Fibroblast of lung (primary cell): ENCODE measurements at places on chromosomes 5 and 9. TPM values are rescaled to one million over a fixed set of nuclear protein-coding genes. Genes with fewer than 3 reads are reported as not detected.

CRHBP gene
- 0.17 and 0.18 TPM in 2 replicates for polyA plus RNA-seq

CDC20B gene
- polyA plus RNA-seq: 0.12 TPM in 1 of 2 replicates, not detected in the other

BSPRY gene
- not detected in 2 replicates for polyA plus RNA-seq

KCTD16 gene
- polyA plus RNA-seq: 0.32 and 0.38 TPM in 2 replicates

C9orf153 gene
- polyA plus RNA-seq: 0.06 and 0.17 TPM in 2 replicates

FGF1 gene
- polyA plus RNA-seq: 6.9 and 17.7 TPM in 2 replicates

NUTM2G gene
- not detected in 2 replicates for polyA plus RNA-seq

CCDC192 gene
- polyA plus RNA-seq: not detected in 2 replicates

PRR7 gene
- polyA plus RNA-seq: 1.6 TPM in 2 replicates

RHOBTB3 gene
- polyA plus RNA-seq: 188 and 338 TPM in 2 replicates

HSPB3 gene
- polyA plus RNA-seq: 5.3 and 18.6 TPM in 2 replicates

MEGF9 gene
- 15.8 and 21.9 TPM in 2 replicates for polyA plus RNA-seq

GPR150 gene
- 0.23 and 0.43 TPM in 2 replicates for polyA plus RNA-seq

SLCO4C1 gene
- polyA plus RNA-seq: 0.01 TPM in 2 replicates

C1QTNF2 gene
- polyA plus RNA-seq: 2.3 and 4.5 TPM in 2 replicates

TOR4A gene
- 3.3 and 11.3 TPM in 2 replicates for polyA plus RNA-seq

ZNF484 gene
- 3.8 and 5.7 TPM in 2 replicates for polyA plus RNA-seq

EIF4E1B gene
- not detected in 2 replicates for polyA plus RNA-seq

SPINK13 gene
- polyA plus RNA-seq: not detected in 2 replicates

PTGER4 gene
- polyA plus RNA-seq: 1.6 and 10.2 TPM in 2 replicates

CATSPER3 gene
- polyA plus RNA-seq: 0.12 and 0.32 TPM in 2 replicates

PCA3 gene
- not detected in 2 replicates for polyA plus RNA-seq
